Stimulated activated effector memory CD8-positive, alpha-beta T cell treated with anti-CD3 and anti-CD28 coated beads, Interleukin-12 subunit alpha, Interleukin-12 subunit beta, amount 100 ng/mL, for 72 hours (primary cell): ENCODE measurements at places on chromosomes 3 and 15.

DNA sequence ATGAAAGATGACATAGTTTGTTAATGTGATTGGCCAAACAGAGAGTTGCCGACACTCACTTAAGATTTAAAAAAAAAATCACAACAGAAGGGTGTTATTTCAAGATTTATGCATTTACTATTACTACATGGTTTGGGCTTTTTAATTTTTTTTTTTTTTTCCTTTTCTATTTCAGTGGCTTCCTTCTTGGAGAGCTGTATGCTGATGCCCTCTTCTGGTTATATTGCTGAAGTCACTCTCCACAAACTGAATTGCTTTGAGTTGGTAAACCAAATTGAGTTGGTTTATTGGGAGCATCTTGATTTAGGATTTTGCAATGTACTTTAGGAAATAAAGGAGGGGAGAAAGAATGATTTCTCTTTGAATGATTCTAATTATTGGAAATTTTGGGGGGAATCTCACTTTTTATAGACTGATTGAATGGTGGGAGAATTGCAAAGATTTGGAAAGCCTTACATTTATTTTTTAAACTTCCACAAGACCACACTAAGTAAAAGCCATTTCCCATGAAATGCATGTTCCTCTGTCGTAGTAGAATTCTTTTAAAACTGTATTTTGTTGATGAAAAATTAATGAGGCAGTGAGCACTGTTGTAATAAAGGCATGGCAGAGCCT lies 186.6 kb upstream of the FEZF2 start:
- no peak for DNase-seq

GRCh38 chr3:110324171-110324705 lies 747.4 kb upstream of the NECTIN3 start:
- no peak for DNase-seq

GRCh38 chr3:170640737-170641171 lies 54.9 kb upstream of the SLC7A14 start:
- no peak for DNase-seq

GRCh38 chr3:98323425-98323824 lies 30.2 kb upstream of the OR5K4 start:
- DNase-seq, result no peak

DNA sequence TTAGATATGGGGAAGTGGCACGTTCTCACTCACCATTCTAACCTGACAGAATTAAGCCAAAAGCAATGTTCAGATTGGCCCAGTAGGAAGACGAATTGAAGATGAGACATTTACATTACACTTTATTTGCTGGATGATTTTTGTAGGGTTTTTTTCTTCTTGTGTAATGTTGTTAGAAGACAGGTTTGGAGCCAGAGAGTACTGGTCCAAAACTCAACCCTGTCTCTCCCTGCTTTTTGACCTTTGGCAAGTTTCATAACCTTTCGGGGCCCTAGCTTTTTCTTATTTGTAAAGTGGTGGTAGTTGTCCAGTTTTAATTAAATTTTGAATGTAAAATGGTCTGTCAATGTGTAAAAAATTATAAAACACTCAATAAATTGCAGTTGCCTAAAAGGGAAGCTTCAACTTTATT lies 29.5 kb downstream of the PDE8A start:
- DNase-seq, result no peak

GRCh38 chr15:55894399-55894965 lies 98.9 kb downstream of the NEDD4 start:
- DNase-seq, result no peak

DNA sequence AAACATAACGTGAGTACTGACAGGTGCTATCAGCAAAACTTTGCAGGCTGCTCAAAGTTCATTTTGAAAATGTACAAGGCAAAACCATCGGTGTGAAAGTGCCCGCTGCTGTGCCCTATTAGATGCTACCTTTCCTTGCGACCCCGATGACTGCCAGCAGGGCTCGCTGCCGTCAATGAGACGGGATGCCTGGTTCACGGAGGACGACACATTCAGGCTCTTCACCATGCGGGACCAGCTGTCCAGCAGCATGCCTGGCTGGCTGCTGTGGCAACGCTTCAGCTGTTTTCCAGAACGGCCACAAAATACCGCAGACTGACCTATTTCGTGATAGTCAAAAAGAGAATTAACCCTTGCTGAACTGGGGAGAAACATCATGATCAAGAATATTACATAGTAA lies 92.7 kb upstream of the OCA2 start:
- no peak for DNase-seq

GRCh38 chr3:136678981-136679380 lies 73.2 kb downstream of the STAG1 start:
- DNase-seq, result no peak

- no peak for DNase-seq
Measured at GRCh38 chr3:48851407-48851806, 3.7 kb upstream of the PRKAR2A start.

DNA sequence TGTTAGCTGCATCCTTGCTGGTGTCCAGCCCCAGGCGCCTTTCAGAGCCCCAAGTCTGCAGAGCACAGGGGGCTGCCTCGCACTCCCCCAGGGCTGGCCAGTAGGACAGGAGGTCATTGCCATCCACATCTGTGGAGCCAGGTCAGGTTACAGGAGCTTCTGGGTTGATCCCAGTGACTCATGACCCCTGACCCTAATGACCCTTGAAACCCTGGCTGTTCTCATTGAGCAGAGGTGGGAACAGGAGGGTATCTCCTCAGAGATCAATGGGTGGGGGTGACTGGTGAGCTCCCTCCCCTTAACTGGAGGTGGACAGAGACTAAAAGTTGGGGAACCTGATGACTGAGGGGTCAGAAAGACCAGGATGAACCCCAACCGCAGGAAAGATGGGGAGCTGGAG lies 6.1 kb upstream of the SLC26A6 start:
- no peak for DNase-seq
